ENCODE measurements at places on chromosomes 1 and 21. TPM values are rescaled to one million over a fixed set of nuclear protein-coding genes. Genes with fewer than 3 reads are reported as not detected.
A peak's percentile ranks its signal among the peaks of the same experiment; 100 is the strongest.

The SGIP1 gene
- total RNA-seq: 1.6 TPM

DNA sequence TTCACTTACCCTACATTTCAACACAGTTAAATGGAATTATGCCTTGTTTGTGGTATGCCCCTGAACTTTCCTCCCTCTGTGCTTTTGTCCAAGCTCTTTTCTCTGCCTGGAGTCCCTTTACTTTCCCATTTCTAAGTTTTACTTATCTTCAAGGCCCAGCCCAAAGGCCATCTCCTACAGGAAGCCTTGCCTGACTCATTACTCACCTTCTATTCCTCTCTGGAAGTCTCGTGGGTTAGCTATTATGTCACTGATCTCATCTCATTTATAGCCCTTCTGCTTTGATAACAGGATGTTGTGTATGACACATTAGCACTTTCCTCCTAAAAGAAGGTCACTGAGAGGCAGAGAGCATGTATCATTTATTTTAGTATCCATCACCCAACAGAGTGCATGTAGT is 78.8 kb upstream of the CD1D start:
- H3K4me3 ChIP-seq: no peak overlapping the region
- no peaks in the 10 kb centered on the region for H3K27me3 ChIP-seq
- H3K4me1 ChIP-seq: no peaks in the 10 kb centered on the region
- H3K27ac ChIP-seq: no peak overlapping the region
- no peak for DNase-seq
- H3K36me3 ChIP-seq: no peaks in the 10 kb centered on the region

DNA sequence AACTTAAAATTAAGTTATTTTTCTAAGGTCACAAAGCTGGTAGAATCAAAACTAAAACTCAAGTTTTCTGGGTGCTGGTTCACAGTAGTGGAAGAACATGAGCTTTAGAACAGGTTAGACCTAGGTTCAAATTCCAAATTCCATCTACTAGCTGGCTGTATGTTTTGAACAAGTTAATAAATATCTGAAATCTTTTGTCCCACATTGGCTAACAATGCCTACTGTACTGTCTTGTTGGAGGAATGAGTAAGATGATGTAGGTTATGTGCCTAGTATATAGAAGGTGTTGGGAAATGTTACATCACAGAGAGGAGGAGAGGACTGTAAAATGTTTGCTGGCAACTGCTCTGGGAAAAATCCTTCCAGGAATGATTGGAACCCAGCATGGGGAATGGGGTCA is 14.0 kb upstream of the CD247 start:
- no peaks in the 10 kb centered on the region for H3K4me1 ChIP-seq
- no peaks in the 10 kb centered on the region for H3K27me3 ChIP-seq
- H3K27ac ChIP-seq: no peak overlapping the region
- H3K36me3 ChIP-seq: no peaks in the 10 kb centered on the region

The NMNAT2 gene
- 0.53 TPM for total RNA-seq

The TMEM79 gene
- not detected for total RNA-seq

DNA sequence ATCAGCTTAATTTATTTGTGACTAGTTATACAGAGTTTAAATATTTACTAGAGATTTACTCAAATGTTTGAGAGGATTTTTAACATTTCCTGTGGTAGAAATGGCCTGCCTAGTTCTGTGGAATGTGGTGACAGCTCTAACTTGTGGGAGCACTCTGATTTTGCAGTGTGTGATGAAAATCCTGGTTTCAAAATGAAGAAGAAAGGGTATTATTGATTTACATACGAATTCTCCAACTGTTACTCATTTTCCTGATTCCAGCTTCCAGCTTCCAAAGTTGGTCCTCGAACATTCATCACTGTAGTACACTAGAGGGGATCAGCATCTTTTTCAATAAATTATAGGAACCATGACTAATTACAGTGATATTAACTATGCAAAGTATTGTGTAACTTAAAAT is 462.7 kb upstream of the PKN2 start:
- H3K27me3 ChIP-seq: no peaks in the 10 kb centered on the region
- no peak overlapping the region for H3K4me3 ChIP-seq
- DNase-seq: no peak
- H3K4me1 ChIP-seq: no peaks in the 10 kb centered on the region
- no peaks in the 10 kb centered on the region for H3K36me3 ChIP-seq
- no peak overlapping the region for H3K27ac ChIP-seq

GRCh38 chr1:150507912-150508864 is at the start of gene ECM1:
Gene ECM1 (plus strand): TSS chr1:150508109. CDS start chr1:150508210, 101 bp downstream.
- peaks cover 27% of the 10 kb centered on the region for H3K36me3 ChIP-seq
- H3K4me1 ChIP-seq: peaks cover 4% of the 10 kb centered on the region
- peak within 1 kb of the TSS; percentile 73 for H3K27ac ChIP-seq
- no peaks in the 10 kb centered on the region for H3K27me3 ChIP-seq
- peak within 1 kb of the TSS; percentile 16 for H3K4me3 ChIP-seq
- peak; percentile 75 for DNase-seq
